ENCODE measurements at places on chromosomes 11 and 22.

DNA sequence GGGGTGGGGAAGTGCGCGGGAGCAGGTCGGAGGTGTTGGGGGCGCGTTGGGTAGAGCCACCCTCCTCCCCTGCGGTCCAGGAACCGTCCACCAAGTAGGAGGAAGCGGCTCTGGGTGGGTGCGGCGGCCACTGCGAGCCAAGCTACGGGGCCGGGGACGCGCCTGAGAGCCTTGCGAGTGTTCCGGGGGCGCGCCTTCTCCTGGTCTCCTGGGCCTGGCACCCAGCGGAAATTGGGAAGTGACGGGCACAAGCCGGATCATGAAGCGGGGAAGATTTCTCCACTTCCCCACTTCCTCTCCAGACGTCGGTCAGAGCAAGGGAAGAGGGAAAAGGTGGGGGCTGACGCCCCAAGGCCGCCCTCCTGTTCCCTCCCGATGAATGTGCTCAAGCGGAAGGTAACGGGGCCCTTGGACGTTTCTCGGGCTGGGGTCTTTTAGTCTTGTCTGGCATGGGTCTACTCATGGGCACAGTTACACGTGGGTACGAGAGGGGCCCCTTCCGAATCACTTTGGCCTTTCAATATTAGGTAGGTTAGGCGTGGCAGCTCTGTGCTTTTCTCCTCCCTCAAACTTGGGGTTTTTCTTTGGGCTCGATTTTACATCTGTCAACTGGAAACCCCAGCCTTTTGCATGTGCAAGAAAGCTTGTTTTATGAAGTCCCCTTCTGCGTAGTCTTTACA is 865 bp downstream of the RBM14 start:
- no peak for ATAC-seq

- ATAC-seq: peak; percentile 55
These were observed 64.5 kb downstream of the C11orf91 start for GRCh38 chr11:33636104-33636503.

DNA sequence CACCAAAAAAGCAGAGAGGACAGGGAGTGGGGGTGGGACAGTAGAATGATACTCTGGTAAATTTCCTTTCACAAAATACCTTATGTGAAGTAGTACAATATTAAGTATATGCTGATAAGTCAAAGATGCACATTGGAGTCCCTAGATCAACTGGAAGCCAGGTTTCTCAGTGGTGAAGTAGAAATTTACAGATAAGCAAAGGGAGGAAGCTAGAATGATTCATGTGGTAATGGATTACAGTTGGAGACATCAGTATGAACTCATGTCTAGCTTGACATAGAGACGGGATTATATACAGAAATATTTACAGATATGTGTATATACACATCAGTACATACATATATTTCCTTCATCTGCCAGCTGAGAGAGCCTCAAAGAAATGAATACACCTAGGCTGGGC is 21.5 kb downstream of the PLEKHB1 start:
- no peak for ATAC-seq

GRCh38 chr11:116930177-116930576 is 92.8 kb upstream of the APOA1 start:
- ATAC-seq: no peak

DNA sequence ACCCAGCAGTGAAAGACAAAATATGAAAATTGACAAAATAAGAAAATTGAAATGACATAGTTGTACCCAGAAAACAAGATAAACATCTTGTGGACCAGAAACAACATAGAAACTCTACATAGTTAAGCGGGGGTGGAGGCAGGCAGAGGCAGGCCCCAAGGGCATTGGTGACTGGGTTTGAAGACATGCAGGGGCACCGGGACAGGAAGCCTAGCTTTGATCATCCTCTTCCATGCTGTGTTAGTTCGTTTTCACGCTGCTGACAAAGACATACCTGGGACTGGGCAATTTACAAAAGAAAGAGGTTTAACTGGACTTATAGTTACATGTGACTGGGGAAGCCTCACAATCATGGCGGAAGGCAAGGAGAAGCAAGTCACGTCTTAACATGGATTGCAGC is 33.5 kb upstream of the CRTAM start:
- ATAC-seq: peak; percentile 34
